Left renal pelvis (tissue), 4 donors: ENCODE measurements at places on chromosomes 7 and 10.

DNA sequence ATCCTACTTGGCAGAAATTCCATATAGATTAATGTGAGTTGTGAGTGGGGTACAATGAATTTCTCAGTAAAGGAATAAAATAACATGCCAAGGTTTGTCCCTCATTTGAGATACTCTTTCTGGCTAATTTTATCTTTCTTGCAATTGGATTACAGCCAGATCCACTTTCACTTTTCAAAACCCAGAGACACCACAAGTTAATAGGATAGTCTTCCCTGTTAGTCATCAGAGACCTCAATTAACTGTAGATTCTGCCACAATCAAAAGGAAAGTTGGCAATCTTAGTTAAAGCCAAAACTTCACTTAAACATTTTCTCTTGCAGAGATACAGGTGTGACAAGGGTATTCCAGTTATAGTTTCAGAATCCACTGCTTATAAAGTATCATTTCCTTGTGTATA is 91.4 kb upstream of the PHYHIPL start:
- no peak for DNase-seq

DNA sequence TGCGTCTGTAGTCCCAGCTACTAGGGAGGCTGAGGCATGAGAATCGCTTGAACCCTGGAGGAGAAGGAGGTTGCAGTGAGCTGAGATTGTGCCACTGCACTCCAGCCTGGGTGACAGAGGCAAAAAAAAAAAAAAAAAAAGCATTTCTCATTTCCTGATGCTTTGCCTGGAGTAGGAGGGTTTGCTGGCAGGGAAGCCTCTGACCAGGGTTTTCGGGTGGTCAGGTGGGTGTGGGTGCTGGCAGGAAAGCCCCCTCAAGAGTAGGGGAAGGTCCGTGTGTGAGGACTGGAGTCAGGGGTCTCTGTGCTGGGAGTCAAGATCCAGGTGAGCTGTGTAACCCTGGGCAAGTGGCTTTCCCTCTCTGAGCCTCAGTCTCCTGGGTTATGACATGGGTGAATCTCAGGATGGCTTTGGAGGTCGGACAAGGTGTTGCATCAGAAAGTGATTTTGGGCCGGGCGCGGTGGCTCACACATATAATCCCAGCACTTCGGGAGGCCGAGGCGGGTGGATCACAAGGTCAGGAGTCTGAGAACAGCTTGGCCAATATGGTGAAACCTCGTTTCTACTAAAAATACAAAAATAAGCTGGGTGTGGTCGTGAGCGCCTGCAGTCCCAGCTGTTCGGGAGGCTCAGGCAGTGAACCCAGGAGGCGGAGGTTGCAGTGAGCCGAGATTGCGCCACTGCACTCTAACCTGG is 3.2 kb downstream of the AMZ1 start:
- DNase-seq, result no peak

- DNase-seq, result no peak
Observed at GRCh38 chr10:86658751-86659150, 4.4 kb downstream of the OPN4 start.

GRCh38 chr10:97362310-97363033 is 27.9 kb upstream of the FRAT2 start:
- DNase-seq, result no peak

DNA sequence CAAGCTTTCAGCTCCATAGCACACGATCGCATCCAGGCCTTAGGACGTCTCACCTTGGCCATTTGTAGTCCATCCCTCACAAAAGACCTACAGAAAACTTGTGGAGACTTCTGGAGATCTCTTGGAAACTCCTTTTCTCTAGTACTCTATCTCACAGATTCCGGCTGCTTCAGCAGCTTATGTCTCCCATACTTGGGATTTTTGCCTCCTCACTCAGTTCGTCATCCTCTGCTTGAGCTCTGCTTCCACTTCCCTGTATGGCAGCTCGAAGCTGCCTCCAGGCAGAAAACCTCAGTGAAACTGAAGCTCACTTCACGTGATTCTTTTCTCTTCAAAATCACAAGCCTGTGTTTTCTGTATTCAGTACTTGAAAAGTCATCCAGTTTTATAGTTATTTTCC is 178.7 kb upstream of the GDF10 start:
- no peak for DNase-seq

DNA sequence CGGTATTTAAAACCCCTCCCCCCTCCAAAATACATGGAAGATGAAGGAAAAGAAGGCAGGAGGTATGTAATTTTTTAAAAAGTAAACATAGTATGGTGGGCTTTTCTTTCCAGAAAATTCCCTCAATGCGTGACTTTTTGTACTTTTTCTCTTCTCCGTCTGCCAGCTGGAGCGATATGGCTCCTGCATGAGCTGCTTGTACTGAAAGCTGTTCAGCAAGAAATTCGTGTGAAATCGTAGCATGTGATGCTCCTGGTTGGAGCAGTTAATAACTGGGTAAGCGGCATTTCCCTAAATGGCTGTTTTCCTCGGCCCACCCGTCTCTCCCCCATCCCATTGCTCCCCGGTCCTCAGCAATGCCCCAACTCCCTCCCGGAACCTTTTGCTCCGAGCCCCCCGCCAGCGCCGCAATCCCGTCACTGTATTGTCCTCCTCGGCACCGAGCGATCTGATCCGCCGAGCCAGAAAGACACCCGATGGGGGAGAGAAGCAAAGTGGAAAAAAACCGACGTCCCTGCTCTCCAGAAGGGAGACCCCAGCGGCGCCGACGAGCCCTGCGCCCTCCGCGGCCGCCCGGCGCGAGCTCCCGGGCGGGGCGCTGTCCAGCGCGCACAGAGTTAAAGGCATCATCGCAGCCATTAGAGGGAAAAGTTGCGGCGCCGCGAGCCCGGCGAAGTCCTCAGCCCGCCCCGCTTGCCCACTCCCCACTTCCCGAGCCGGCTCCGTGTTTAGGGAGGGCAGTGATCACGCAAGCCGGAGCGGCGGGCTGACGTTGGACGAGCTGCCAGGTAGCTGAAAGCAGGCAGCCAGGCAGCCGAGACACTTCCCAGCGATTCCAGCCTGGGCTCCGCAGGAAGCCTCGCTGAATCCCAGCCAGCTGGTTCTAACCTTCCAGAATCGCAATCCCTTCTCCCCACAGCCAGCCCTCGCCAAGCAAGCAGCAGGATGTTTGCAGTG is at the start of gene VSTM2A:
VSTM2A (plus strand) TSS at position 707 of the 957 bp plus-strand sequence. CDS start 356 bp downstream, outside the sequence.
- DNase-seq, result peak; percentile 35

DNA sequence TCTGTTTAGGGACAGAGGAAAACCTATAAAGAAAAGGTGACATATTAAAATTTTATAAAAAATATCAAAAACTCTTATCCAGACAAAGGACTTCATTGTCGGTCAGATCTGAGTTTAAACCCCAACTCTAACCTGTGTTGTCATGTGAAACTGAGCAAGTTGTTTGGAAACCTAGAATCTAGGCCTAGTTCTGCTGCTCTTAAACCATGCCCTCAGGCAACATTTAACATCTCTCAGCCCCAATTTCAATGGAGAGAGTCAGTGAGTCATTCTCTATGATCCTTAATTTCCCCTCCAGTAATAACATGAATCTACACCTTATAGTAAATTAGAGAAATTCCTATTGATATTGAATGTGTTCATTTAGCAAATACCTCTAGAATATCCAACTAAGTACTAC is 192.3 kb downstream of the IMMP2L start:
- no peak for DNase-seq

- DNase-seq, result no peak
Observed at GRCh38 chr10:59805014-59805413, 51.8 kb upstream of the MRLN start.

DNA sequence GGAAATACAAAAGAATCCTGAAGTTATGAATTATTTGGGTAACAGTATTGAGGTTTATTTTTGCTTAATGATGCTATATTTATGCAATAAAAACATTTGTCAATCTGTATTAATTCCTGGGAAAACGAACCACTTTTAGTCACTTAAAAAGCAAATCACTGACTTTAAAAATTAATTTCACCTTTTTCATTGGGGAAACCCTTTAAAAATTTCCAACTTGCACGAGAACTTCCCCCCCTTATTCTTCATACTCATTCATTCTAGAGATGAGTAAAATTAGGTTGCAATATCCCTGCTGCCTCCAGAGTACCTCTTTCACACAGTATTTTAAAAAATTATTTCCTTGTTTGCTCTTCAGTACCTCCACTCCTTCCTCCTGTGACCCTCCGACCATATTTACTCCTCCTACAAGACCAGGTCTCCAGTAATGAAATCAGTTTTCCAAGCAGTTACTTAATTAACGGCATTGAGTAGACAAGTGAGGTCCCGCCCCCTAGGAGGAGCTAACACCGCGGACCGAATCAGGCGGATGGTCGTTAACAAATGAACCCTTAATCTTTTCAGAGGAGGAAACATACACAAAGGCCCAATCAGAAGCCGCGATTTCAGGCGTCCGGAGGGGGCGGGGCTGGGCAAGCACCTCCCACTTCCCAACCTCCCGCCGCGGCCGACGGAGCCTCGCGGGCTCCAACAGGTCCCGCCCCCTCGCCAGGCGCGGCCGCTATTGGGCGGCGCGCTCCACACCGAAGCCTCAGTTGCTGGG is 465 bp upstream of the TRIM24 start:
- peak; percentile 94 for DNase-seq

- DNase-seq, result no peak
Observed at GRCh38 chr10:87059401-87059800, 35.2 kb downstream of the GLUD1 start.

GRCh38 chr10:688312-689120 is 952 bp downstream of the DIP2C start:
- no peak for DNase-seq

DNA sequence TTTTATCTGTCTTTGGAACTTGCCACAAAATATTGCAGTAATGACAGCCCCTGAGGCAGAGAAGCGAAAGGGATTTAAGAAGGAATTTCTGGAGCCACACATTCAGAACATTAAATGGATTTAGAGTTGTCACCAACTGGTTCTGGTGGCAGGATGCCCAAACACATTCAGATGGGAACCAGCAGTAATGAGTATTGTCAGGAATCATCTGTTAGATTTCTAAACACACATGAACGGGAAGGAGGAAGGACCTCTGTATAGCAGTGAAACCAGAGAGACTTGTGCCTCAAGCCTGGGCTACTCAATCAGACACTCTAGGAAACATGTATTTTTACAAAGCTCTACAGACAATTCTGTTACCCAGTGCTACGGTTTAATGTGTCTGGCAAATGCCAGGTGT is 103.8 kb upstream of the CCNY start:
- DNase-seq, result no peak

GRCh38 chr7:104174798-104175197 is 33.0 kb downstream of the ORC5 start:
- no peak for DNase-seq

- DNase-seq, result no peak
Observed at GRCh38 chr10:120515741-120516140, 58.7 kb downstream of the PLPP4 start.

- no peak for DNase-seq
Observed at GRCh38 chr7:114062810-114063209, 144.0 kb upstream of the PPP1R3A start.

- no peak for DNase-seq
Observed at GRCh38 chr10:133159950-133160825, at the start of gene KNDC1. KNDC1 (plus strand) TSS chr10:133160219; CDS start chr10:133160468, 249 bp downstream.

GRCh38 chr10:30999070-30999712 is 32.5 kb downstream of the ZNF438 start:
- no peak for DNase-seq
